CD4-positive, alpha-beta T cell treated with Interferon gamma for 1 hour (primary cell): ENCODE measurements at places on chromosomes 13 and 19.

GRCh38 chr13:84896128-84896527 lies 903.1 kb downstream of the SLITRK6 start:
- no peak for DNase-seq

DNA sequence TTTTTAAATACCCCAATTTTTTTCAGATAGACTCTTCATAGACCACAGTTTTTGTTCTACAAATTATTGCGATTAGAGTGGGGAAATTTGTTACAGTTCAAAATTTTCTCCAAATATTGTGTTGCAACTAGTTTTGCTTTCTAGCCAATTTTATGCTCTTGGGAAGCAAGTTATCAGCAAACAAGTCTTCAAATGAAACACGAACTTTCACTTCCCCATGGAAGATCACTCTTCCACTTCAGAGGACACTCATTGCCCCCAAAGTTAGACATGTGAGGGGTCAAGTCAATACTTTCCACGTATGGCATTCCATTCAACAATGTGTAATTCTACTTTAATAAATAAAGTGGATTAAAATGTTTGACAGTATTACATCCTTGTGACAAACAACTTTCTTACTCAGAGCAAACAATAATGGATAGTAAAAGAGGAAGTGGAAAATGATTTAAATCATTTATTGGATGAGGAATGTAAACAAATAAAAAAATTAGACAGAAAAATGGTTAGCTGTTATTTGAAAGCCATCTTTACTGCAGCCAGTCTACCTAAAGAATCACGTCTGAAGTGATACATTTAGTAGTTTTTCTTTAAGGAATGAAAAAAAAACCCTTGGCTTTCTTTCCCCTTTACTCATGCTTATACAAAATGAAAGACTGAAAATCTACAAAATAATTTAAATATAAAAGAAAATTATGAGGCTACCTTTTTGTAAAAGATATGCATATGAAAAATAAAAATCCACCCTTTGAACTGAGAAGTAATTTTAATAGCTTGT lies 41.2 kb upstream of the TNFSF11 start:
- no peak for DNase-seq

DNA sequence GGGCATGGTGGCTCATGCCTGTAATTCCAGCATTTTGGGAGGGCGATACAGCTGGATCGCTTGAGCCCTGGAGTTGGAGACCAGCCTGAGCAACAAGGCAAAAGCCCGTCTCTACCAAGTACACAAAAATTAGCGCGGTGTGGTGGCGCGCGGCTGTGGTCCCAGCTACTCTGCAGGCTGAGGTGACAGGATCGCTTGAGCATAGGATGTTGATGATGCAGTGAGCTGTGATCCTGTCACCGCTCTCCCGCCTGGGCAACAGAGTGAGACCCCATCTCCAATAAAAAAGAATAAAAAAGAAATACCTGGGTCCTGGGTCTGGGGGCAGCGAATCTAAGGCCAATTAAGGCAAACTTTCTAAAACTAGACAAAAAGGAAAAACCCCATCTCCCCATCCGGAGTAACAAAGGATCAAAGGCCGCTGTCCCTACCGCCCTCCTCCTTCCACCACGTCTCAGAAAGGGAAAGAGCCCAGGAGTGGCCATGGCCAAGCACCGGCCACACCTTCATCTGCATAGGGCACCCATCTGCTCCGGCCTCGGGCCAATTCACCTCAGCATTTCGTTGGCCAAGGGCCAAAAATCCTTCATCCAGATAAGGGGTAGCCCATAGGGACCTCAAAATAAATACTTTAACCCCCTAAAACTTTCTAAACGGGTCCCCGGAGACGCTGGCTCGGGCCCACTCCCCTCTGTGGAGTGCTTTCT lies 851 bp downstream of the ZNF320 start:
- no peak for DNase-seq

GRCh38 chr19:36103040-36103626 lies 7.8 kb upstream of the OVOL3 start:
- no peak for DNase-seq

GRCh38 chr13:110136660-110137585 lies 170.0 kb downstream of the COL4A1 start:
- DNase-seq: no peak

- DNase-seq: no peak
Observed at GRCh38 chr13:71729441-71729840, 137.6 kb downstream of the DACH1 start.

DNA sequence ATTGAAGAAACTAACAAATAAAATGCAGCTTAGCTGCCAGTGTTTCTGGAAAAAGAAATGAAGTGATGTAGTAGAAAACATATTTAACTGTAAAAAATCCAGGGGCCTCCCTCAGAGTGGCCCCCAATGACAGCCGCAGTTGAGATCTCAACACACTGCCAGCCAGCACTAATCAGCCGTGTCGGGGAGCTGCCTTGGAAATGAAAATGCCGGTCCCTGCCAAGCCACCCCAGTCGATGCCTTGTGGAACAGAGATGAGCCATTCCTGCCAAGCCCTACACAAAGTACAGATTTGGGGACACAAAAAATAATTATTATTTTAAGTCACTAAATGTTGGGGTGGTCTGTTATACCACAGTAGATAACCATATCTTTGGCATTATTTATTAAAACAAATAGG lies 1342.4 kb downstream of the EFNB2 start:
- DNase-seq: no peak

GRCh38 chr13:96996107-96996506 lies 1.8 kb upstream of the OXGR1 start:
- no peak for DNase-seq

DNA sequence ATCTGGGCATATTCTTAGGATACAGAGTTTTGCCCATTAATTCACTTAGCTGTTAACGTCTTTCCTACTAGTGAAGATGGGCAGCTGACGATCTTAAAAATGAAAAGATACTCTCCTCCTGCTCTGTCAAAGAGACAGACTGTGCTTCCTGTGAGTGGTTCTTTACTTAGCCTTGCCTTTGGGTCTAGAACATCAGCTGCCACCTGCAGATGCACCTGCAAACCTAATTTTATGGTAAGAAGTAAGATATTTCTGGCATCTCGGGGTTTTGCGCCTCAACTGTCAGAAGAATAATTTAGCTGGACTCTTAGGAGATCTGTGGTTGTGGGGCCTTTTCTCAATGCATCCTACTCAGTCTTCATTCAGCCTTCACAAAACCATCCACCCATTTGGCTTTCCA lies 36.2 kb downstream of the TRPC4 start:
- DNase-seq: no peak

DNA sequence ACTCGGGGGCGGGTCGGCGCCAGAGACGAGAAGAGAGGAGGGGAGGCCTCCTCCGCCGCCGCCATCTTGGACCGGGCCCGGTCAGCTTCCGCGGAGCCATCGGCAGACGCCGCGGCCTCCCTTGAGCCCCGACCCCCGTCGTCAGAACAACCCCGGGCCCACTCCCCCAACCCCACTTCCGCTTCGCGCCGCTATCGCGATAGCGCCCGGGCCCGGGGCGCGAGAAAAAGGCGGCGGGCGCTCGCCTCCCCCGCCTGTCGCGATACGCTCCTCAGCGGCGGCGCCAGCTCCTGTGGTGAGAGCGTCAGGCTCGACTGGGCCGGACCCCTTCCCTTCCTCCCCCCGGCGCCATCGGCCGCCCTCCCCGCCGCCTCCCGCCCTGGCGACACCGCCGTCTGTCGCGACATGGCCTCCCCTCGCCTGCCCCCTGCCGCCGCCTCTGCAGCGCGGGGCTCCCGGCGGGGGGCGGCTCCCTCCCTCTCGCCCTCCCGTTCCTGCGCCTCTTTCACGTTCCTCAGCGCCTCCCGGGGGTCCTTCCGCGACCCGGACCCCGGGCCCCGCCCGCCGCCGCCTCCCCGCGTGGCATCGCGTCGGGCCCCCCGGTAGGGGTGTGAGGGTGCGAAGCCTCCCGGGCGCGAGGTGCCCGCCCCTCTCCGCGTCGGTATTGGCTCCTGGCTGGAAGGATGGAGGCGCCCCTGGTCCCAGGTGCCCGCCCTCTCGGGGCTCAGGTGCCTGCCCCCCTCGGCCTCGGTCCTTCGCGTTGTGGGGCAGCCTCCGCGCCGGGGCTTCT lies at the start of gene CNOT3:
CNOT3 (plus strand) TSS at position 64 of the 790 bp plus-strand sequence. CDS start 5,217 bp downstream, outside the sequence.
- DNase-seq: no peak

DNA sequence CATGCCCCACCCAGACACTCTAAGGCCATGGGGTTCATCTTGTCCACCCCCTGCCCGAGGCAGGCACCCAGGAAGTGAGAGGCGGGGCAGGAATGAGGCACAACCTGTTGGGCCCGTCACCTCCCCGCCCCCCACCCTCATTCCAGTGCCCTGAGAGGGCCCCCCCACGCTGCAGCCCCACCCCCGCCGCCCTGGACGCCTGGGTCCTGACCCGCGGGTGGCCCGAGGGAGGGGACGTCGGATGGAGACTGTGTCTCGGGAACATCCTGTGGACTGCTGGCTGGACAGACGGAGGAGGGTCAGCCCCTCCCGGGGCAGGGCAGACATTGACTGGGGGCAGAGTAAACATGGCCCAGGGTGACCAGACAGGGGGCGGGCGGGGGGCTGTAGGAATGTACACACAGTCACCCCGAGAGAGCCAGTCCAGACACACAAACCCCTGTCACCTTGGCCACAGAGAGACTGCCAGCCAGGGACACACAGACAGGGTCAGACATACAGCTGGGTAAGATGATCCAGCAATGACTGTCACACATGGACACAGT lies 7.4 kb upstream of the JUNB start:
- DNase-seq: peak; percentile 51

- no peak for DNase-seq
Observed at GRCh38 chr13:113938246-113938645, 35.6 kb downstream of the C13orf46 start.

- no peak for DNase-seq
Observed at GRCh38 chr13:65943024-65943423, 1287.1 kb downstream of the PCDH9 start.

DNA sequence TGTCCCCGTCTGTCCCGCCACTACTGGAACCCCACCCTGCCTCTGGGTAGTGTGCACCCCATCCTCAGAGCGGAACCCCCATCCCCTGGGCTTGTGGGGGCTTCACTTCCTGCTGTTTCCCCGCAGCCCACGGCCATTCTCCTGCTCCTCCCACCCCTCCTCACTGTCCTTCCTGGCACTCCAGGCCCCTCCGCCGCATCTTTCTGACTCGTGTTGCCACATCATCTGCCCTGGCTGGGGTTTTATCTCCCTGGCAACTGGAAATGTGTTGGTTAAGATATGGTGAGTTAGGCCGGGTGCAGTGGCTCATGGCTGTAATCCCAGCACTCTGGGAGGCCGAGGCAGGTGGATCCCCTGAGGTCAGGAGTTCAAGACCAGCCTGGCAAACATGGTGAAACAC lies 37.3 kb downstream of the KDM4B start:
- no peak for DNase-seq

GRCh38 chr13:51838240-51838846 lies 6.6 kb downstream of the TMEM272 start:
- DNase-seq: no peak

- DNase-seq: no peak
Observed at GRCh38 chr13:24214528-24214927, 54.0 kb downstream of the SPATA13 start.

DNA sequence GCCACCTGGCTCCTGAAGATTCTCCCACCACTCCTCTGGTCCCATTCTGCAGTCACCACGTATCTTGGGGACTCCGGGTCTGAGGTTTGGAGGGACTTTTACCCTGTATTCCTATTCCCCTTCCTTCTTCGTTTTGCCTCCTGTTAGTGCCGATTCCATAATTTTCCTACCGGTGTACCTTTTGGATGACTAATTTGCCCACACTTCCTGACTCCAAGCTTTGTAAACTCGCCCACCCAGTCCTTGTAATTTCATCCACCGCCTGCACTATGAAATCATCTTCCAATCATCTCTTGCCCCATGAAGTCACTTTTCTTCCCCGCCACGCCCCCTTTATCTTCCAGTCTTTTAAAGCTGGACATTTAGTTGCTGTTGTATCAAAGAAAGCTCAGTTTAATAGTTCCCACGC lies 572 bp downstream of the UCHL3 start:
- DNase-seq: no peak

DNA sequence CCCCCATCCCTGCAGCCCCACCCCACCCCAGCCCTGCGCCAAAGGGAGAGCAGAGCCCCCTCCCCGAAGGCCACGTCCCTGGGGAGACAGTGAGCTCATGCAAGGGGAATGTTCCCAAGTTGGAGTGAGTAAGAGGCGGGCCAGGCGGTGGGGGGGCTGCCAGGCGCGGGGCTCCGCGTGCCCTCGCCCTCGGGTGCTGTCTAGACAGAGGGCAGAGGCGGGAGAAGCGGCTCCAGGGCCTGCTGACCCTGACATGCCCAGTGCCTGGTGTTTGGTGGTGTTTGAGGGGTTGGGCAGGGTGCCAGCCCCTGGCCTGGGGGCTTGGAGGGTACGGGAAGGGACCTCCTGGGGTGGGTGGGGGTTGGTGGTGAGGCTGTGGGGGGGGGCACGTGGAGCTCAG lies 1.0 kb downstream of the FSTL3 start:
- DNase-seq: no peak
